Inflammatory macrophage treated with lipopolysaccharide for 4 hours (primary cell): ENCODE measurements at places on chromosomes 4 and X.

DNA sequence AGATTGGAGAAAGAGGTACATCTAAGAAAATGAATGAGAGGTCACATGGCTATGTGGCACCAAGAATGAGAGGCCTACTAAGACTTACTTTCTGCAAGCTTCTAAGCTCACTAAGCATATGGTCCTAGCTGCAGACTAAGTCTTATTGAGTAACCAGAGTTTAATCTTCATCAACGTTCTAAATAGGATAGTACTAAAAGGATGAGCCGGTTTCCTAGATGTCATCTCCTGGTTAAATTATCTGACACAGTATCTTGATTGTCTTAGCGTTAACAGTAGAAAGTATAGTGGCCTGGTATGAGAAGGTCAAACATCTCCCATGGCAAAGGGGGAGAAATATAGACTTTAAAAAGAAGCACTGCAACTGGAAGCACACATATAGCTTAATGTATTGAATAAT is 448.1 kb downstream of the PDGFC start:
- no peak for DNase-seq

- peak; percentile 5 for DNase-seq
Measured at GRCh38 chr4:122914292-122914904, 8.0 kb downstream of the NUDT6 start.

DNA sequence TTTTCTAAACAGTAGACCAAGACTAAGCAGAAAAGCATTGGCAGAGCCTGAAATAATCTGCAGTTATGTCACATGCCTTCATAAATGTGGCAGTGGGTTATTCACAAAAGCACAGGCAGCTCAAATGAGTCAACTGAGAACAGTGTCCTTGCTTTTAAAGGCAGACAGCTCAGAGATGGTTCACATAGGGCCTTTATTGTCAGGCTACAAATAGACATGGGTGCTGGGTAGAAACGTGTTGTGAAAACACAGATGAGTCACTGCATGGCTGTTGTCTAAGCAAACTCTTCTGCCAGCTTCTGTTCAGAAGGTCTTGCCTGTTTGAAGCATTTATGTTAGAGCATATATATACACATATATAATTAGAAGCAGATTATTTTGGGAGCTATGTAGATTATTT is 118.0 kb downstream of the SLC4A4 start:
- DNase-seq, result no peak

GRCh38 chr4:41324861-41325260 is 68.1 kb downstream of the UCHL1 start:
- DNase-seq, result no peak

- no peak for DNase-seq
Measured at GRCh38 chr4:6753891-6754290, 28.6 kb upstream of the KIAA0232 start.

- no peak for DNase-seq
Measured at GRCh38 chr4:61583696-61584095, 383.6 kb downstream of the ADGRL3 start.

- no peak for DNase-seq
Measured at GRCh38 chr4:176642472-176642871, 150.2 kb downstream of the VEGFC start.

DNA sequence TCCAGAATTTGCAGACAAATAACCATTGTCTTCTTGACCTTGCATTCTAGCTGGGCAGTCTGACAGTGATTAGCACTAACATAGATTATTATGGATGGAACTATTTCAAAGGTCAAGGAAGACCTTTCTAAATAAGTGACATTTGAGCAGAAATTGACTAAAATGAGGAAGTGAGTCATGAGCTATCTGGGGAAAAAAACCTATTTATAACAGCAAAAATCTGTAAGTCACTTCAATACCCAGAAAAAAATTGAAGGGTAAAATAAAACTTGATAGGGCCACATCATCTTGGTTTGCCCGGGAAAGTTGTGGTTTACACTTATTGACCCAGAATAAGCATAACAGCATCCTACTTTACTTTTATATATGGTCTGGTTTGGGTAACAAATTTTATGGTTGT is 414.6 kb upstream of the HS3ST1 start:
- DNase-seq, result peak; percentile 71

DNA sequence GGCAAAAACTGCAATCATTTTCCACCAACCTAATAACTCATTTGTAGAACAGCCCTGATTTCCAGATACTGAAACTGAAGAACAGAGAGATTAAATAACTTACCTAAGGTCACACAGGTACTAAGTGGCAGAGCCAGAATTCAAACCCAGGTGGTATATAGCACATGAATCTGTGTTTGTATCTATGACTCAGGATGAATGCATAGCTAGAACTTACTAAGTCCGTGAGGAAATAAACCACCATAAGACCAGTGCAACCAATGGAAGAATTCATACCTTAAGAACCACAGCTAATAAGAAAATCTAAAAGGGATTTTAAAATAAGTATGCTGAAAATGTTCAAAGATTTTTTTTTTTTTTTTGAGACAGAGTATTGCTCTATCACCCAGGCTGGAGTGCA is 1.5 kb upstream of the PLAC1 start:
- DNase-seq, result no peak

DNA sequence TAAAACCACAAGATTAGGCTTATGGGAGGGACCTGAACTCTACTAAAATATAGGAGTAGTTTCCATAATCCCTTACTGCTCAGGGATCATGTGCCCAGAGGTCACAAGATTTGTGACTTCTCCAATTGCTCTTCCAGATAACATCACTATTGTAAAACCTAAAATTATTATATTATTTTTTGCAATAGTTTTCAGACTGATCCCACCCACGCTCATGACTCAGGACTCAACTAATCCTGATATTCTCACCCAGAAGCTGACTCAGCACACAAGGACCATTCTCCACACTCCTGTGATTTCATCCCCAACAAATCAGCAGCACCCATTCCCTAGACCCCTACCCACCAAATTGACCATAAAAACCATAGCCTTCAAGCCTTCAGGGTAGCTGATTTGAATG is 24.0 kb upstream of the RPL34 start:
- DNase-seq, result peak; percentile 66

DNA sequence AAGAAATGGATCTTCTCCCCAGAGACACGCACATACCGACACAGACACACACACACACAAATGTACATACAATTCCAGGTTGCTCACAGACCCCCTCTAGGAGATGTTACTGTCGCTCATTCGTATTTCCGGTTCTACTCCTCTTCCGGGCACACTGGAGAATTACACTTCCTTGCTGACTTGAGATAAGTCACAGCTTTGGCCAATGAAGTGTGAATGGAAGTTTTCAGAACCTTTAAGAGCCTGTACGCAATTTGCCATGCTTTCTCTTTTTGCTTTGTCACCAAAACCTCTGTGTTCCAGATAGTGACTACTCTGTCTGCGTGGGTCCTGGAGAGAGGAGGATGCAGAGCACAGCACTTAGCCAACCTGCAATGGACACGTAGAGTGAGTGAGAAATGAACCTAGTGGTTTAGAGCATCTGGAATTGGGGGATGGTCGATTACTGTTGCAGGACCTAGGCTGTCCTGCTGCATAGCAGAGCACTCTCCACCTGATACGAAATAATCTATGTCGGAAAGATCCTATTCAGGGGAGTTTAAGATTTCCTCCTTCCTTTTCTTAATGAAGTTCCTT is 239.5 kb upstream of the TET2 start:
- DNase-seq, result no peak
